T1000 (cell line): ENCODE measurements at places on chromosomes 7 and 10.

GRCh38 chr10:94046098-94046497 is 52.4 kb downstream of the PLCE1 start:
- no peak for DNase-seq

- DNase-seq = no peak
Observed at GRCh38 chr7:128383776-128384175, 22.3 kb upstream of the PRRT4 start.

DNA sequence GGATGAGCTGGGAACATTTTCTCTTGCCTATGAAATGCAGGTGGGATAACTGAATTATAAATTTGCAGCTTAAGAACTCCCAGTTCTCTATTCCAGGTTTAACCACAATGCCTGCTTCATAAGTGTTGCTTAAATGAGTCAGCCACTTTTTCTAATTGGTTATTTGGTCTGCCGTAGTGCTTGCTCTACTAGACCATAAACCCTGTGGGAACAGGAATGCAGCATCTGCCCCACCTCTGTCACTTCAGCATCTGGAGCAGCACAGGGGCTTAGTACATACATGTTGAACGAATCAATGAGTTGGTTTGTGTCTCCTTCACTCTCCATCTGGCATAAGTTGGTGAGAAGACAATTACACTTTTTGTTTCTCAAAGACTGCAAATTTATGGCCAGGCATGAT is 95.2 kb upstream of the PTER start:
- DNase-seq = no peak

DNA sequence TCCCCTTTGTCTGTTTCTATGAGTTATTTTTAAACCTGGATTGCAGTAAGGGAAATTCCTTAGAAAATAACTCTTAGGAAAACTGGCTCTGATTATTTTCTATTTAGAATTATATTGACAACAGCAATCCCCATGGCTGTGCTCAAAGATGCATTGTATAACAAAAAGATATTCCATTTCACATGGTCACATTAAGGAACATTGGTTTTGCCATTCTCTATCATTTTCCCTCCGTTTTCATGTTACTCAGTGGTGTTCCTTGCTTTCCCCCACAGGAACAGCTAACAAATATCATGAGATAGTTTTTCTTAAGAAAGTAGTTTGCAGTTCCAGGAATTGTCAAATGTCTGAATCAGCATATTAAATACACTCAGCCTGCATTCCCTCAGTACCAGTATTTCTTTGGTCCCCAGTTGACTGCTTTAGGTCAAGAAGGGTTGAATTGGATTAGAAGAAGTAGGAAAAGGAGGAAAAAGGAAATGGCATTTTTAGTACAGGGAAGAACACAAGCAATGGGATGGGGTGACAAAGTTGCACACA is 436.7 kb downstream of the TNS3 start:
- no peak for DNase-seq

DNA sequence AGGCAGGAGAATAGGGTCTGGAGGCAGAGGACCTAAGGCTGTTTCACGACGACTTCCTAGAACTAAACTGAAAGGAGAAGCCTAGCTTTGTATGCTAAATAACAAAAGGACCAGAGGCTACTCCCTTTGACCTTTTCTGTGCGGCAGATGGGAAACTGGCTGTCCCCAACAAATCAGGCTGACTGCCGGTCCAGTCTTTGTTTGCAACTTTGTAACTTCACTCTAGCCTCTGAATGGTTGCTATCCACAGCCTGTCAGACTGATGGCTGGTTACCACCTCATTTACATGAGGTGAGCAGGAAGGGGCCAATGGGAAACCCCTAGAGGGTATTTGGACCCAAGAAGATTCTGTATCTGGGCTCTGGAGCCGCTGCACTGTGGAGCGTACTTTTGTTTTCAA is 132.6 kb upstream of the SHH start:
- no peak for DNase-seq

DNA sequence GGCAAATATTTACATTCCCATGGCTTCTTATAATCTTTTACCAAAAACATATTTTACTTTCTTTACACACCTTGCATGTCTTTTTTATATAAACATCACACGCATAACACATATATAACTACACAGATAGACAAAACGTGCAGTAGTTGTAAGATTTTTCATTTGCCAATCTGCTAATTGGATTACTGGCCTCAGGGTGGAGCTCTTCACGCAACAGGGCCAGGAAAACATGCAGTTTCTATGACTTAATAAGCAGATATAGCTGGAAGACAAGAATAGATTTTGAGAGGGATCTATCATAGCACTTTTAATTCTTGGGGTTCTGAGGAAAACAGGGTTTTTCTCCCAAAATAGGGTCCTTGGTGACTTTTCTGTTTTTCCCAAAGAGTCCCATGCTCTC is 12.7 kb downstream of the ACADSB start:
- DNase-seq = no peak

GRCh38 chr7:96055717-96056116 is 266.2 kb downstream of the SLC25A13 start:
- DNase-seq = no peak

GRCh38 chr10:65348637-65349036 is 1577.2 kb upstream of the LRRTM3 start:
- no peak for DNase-seq

- DNase-seq = peak; percentile 67
Observed at GRCh38 chr7:107387573-107388219, 82.2 kb upstream of the GPR22 start.

DNA sequence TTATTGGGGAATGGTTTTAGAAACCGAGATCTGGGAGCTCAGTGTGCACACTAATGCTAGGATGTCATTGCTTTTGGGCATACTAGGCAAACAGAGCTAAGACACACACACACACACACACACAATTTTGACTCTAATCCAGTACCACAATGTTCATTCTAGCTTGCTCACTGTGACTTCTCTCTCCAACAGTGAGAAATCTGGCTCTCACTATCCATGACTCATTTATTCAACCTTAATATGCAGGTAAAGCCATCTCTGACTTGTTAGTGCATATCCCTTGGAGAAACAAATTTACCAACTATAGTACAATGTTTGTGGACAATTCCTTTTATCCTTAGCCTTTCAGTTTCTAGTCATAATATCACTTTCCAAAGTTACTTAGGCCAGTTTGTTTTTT is 5.9 kb upstream of the BMS1 start:
- no peak for DNase-seq

DNA sequence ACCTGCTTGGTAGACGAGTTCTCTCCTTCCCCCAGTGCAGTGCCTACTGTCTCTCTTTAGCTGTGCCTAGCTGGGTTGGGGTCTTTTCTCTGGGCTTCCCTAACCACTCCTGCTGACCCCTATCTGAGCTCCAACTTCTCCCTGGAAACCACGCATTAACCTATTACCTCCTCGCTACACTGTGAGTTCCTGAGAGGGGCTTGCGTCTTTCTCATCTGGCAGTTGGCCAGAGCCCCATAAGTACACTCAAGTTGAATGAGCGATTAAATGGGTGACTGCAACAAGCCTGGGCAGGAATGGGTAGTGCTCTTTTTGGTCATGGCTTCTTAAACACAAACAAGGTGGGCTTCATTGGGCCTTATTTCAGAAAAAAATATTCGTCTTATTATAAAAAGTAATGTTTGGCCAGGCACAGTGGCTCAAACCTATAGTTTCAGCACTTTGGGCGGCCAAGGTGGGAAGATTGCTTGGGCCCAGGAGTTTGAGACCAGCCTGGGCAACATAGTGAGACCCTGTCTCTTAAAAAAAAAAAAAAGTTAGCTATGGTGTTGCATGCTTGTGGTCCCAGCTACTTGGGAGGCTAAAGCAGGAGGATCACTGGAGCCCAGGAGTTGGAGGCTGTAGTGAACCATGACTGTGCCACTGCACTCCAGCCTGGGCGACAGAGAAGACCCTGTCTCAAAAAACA is 41.4 kb downstream of the SYPL1 start:
- DNase-seq = no peak

- no peak for DNase-seq
Observed at GRCh38 chr10:43383204-43383971, 12.0 kb downstream of the FXYD4 start.

- DNase-seq = no peak
Observed at GRCh38 chr7:51261950-51262795, 54.4 kb downstream of the COBL start.

- no peak for DNase-seq
Observed at GRCh38 chr7:27305854-27306253, 63.3 kb downstream of the EVX1 start.

- DNase-seq = no peak
Observed at GRCh38 chr7:35848725-35849124, 47.9 kb downstream of the SEPTIN7 start.

DNA sequence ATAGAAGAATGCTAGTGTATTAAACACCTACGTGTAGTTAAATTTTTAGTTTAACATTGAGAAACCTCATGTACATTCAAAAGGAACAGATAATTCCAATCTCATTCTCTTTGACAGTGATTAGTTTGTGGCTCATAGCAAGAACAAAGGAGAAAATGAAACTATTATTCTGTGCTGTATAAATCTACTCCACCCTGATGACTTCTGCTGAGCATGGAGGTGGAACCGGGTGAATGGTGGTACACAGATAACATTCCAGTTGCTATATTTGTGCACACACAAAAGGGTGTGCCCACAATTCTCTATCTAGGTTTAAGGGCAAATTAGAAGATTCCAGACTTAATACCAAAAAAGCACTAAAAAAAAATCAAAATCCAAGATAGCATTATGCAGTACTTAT is 17.0 kb upstream of the RALA start:
- no peak for DNase-seq

GRCh38 chr7:152969335-152969734 is 209.8 kb downstream of the ACTR3B start:
- no peak for DNase-seq

- no peak for DNase-seq
Observed at GRCh38 chr10:78081292-78081691, 47.6 kb downstream of the RPS24 start.

DNA sequence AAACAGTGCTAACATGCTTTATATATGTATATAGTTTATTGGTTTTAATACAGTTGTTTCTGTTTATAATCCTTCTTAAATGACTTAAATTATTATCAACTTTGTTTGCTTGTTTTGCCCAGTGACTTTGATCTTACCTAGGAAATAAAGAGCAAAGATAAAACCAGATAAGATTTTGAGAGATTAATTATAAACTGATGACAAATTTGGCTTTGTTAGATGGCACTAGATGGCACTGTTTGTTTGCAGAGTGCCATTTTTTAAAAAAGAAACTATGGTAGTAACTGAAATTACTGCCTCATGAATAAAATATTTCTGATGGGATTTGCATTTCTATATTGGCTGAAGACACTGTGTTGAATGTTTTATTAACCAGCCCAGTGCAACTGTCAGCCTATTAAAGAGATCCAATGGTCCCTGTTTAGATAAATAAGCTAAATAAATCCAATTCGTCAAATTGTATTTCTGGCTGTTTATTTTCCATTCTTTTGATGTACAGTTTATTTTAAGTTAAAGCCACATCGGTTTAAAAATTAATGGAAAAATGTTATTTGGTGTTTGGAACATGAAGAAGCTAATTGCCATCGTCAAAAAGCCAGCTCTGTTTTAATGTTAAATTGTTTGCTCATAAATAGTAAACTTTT is 28.7 kb downstream of the VTI1A start:
- no peak for DNase-seq

GRCh38 chr10:110151467-110151866 is 55.9 kb upstream of the MXI1 start:
- DNase-seq = no peak

DNA sequence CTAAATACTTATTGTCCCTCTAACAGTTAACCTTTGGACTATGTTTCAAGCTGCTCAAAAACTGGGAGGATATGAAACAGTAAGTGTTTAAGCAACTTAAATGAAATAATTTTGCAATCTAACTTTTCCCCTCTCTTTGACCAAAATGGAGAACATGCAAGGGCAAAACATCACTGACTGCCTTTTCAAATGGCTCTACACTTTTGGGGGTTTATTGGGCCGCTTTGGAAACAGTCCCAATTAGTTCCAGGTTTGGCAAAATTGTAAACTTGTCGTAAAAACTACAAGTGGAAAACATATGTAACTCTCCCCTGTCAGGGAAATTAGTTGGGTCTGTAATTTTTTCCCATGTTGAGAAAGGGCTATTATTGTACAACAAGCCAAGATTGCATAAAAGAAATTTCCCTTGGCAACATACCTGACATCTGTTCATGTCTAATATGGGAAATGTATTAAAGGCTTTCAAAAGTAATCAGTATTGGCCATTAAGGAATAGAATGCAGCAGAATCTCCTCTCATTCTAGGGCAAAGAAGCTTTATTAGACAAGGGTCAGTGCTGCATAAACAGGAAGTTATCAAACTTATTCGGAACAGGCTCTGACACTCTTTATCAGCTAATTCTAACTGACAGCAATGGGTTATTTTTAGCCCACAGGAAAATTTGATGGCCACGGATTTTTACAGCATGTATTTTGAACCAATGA is 157.9 kb downstream of the ARID5B start:
- DNase-seq = no peak

DNA sequence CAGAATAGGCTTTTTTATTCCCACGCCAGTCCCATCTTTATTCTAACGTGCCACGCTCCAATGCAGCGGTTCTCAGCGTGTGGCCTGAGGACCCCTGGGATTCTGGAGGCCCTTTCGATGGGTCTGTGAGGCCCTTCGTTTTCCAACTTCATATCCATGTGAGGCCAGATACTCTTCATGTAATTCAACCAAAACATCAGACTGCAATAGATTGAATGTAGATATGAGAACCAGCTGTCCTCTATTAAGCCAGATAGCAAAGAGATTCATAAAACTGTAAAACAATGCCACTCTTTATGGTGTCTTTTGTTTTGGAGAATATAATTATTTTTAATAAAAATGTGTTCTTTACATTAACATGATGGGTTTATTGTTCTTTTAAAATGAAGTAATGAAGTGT is 53.2 kb upstream of the KMT2C start:
- DNase-seq = no peak

GRCh38 chr7:82726038-82726800 is 282.6 kb upstream of the CACNA2D1 start:
- no peak for DNase-seq

DNA sequence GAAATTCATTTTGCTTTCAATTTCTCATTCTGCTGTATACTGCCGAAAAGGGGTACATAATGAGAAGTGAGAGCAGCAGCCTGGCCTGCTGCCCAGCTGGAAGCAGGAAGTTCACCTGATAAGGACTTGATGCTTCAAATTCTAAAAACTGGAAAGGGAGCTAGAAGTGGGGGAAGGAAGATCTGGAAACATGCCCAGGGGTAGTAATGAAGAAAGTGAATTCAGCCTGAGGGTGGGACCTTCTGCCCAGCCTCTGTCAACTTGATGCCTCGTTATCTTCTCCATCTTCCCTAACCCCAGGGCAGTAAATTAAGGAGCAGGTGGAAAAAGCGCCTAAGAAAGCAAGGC is 69.4 kb downstream of the ARMH3 start:
- DNase-seq = no peak

GRCh38 chr10:14024329-14025202 is 306.2 kb downstream of the FRMD4A start:
- DNase-seq = no peak

- no peak for DNase-seq
Observed at GRCh38 chr7:51950813-51951212, 634.2 kb upstream of the COBL start.

- DNase-seq = no peak
Observed at GRCh38 chr10:22824520-22824919, 103.3 kb upstream of the ARMC3 start.

GRCh38 chr7:1812509-1813393 is 142.7 kb downstream of the ELFN1 start:
- DNase-seq = no peak
